ENCODE measurements at places on chromosomes 3 and 15. TPM values are rescaled to one million over a fixed set of nuclear protein-coding genes. Genes with fewer than 3 reads are reported as not detected.

The EPHB3 gene
- 0.26 TPM for total RNA-seq

The MNS1 gene
- 2.8 TPM for total RNA-seq

The DAZL gene
- total RNA-seq = not detected

The P2RY12 gene
- not detected for total RNA-seq

The DLL4 gene
- 1.8 TPM for total RNA-seq

The DLEC1 gene
- 0.05 TPM for total RNA-seq

The CATSPER2 gene
- 0.56 TPM for total RNA-seq

The ANKRD63 gene
- total RNA-seq = 0.40 TPM

The FOXL2NB gene
- 0.81 TPM for total RNA-seq

The CFAP161 gene
- total RNA-seq = not detected

The MRAS gene
- 10.5 TPM for total RNA-seq

The XIRP1 gene
- total RNA-seq = 0.17 TPM

The ADCY5 gene
- 0.34 TPM for total RNA-seq

The KIF7 gene
- 3.2 TPM for total RNA-seq

The ADAMTSL3 gene
- 0.19 TPM for total RNA-seq

The CCDC9B gene
- 25.1 TPM for total RNA-seq

The CLRN1 gene
- total RNA-seq = not detected

The HESX1 gene
- 0.72 TPM for total RNA-seq

The HAPLN3 gene
- 25.1 TPM for total RNA-seq

The GXYLT2 gene
- total RNA-seq = 1.1 TPM

The SEMA6D gene
- total RNA-seq = not detected

The NR1I2 gene
- total RNA-seq = not detected

The FGF7 gene
- not detected for total RNA-seq

The PAQR9 gene
- total RNA-seq = 2.2 TPM

The DVL3 gene
- total RNA-seq = 24.5 TPM

The PPIB gene
- total RNA-seq = 825 TPM

The APBA2 gene
- 15.5 TPM for total RNA-seq

The CAMK2N2 gene
- 1.6 TPM for total RNA-seq

The TF gene
- total RNA-seq = 0.57 TPM

The C15orf62 gene
- not detected for total RNA-seq

The ACKR2 gene
- total RNA-seq = not detected

The FSTL1 gene
- 76.1 TPM for total RNA-seq

The ARGFX gene
- total RNA-seq = not detected

The PIERCE2 gene
- total RNA-seq = 4.2 TPM

The SOX2 gene
- total RNA-seq = 0.45 TPM

The FBXO40 gene
- total RNA-seq = not detected

Measured in A549 treated with Mapracorat at 1 μM for 4 hours (cell line).